ENCODE measurements at places on chromosomes 11 and 22. TPM values are rescaled to one million over a fixed set of nuclear protein-coding genes. Genes with fewer than 3 reads are reported as not detected.
A peak's percentile ranks its signal among the peaks of the same experiment; 100 is the strongest.

DNA sequence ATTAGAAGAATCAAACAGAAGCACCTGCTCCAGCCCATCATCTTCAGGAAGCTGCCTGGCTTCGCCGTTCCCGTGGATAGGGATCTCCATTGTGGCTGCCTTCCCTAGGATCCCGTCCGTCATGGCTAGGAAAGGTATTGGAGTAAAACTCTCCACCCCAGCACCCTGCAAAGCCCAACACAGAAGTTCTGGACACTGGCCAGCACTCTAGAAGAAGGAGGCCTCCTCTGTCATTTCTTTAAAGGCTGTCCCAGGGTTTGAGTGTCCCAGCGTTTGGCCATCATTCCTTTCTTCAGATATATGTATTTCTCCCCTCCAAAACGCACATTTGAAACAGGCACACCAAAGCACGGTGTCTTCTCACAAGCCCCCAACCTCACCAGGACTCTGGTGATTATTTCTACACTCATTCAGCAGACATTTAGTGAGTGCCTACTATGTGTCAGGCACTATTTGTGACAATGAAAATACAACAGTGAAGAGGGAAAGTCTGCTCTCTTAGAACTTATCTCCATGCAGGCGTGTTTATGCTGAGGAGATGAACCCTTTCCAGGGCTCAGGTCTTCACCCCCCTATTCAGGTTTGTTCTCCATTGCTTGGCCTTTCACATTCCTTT, 724 bp downstream of the ARFIP2 start:
- peaks cover 67% of the 10 kb centered on the region for H3K36me3 ChIP-seq
- no peaks in the 10 kb centered on the region for H3K27me3 ChIP-seq
- DNase-seq, result peak; percentile 65
- H3K4me1 ChIP-seq, result peaks cover 20% of the 10 kb centered on the region
- H3K4me3 ChIP-seq, result peak overlapping the region; percentile 94
- H3K27ac ChIP-seq, result peak overlapping the region; percentile 99

- H3K27me3 ChIP-seq, result peaks cover 21% of the 10 kb centered on the region
- no peak overlapping the region for H3K4me3 ChIP-seq
Measured at GRCh38 chr11:119509969-119510401, 87.0 kb upstream of the THY1 start.

DNA sequence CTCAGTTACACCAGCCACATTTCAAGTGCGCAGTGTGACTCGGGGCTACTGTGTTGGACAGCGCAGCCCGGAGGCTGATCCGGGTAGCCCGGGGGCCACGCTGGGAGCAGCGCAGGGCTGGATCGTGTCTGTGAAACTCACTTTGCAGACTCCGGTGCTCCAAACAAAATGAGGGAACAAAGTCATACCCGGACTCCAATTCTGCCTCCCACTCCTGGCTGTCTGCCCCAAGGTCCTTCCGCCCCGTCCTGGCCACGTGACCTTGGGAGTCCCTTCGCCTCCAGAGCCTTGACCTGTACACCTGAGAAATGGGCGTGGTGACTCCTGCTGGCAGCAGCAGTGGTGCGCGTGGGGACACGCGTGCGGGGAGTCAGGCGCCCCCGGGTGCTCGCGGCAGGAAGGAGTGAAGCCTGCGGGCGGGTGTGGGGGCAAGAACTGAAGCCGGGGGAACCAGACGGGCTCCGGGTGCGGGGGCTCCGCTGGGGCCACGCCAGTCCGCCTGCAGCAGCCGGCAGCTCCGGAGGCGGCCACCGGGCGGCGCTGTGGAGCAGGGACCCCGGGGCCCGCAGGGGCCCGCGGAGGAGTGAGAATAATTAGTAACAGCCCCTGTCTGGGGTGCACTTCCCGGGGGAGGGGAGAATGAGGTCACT, 42.4 kb downstream of the KCNJ4 start:
- H3K27me3 ChIP-seq, result peaks cover 3% of the 10 kb centered on the region
- no peaks in the 10 kb centered on the region for H3K36me3 ChIP-seq
- H3K4me3 ChIP-seq, result peak overlapping the region; percentile 19
- H3K27ac ChIP-seq, result no peak overlapping the region
- no peak for DNase-seq

GRCh38 chr11:90426442-90426841, 203.6 kb upstream of the CHORDC1 start:
- no peak for DNase-seq
- no peaks in the 10 kb centered on the region for H3K27me3 ChIP-seq
- H3K36me3 ChIP-seq, result no peaks in the 10 kb centered on the region
- no peaks in the 10 kb centered on the region for H3K4me1 ChIP-seq

DNA sequence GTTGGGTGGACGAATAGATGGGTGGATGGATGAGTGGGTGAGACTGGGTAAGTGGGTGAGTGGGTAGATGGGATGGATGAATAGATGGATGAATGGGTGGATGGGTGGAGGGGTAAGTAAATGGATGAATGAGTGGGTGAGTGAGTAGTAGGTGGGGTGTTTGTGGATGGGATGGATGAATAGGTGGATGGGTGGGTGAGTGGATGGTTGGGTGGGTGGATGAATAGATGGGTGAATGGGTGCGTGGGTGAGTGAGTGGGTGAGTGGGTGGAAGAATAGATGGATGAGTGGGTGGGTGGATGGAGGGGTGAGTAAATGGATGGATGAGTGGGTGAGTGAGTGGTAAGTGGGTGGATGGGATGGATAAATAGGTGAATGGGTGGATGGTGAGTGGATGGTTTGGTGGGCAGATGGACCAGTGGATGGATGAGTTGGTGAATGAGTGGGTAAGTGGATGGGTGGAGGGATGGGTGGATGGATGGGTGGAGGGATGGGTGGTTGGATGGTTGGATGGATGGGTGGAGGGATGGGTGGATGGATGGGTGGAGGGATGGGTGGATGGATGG, 12.6 kb downstream of the IGF2 start:
- H3K4me1 ChIP-seq, result peaks cover 8% of the 10 kb centered on the region
- no peak overlapping the region for H3K4me3 ChIP-seq
- DNase-seq, result no peak
- H3K36me3 ChIP-seq, result peaks cover 18% of the 10 kb centered on the region

DNA sequence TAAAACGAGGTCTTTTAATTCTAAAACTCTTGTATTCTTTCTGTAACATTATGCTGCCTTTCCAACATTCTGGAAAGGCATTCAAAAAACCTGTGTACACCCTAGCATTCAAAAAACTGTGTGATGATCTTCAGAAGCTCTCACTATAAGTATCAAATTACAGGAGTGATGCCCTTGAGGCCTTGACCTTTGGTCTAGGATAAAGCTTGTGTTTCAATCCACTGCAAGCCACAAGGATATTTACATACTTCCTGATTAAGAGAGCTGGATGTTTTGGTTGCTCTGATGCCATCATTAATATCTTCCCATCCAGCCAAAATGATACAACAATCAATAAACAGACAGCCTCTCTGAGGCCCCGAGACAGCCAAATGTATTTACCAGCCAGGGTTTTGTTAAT, 11.9 kb downstream of the CLPB start:
- DNase-seq, result no peak
- peaks cover 21% of the 10 kb centered on the region for H3K4me1 ChIP-seq
- no peak overlapping the region for H3K27ac ChIP-seq
- peaks cover 5% of the 10 kb centered on the region for H3K36me3 ChIP-seq

- H3K4me3 ChIP-seq, result no peak overlapping the region
- DNase-seq, result no peak
- H3K4me1 ChIP-seq, result peaks cover 4% of the 10 kb centered on the region
Measured at GRCh38 chr11:70731271-70732022, 333.1 kb downstream of the CTTN start.

Gene SERHL2
- polyA plus RNA-seq, result 4.1 TPM

DNA sequence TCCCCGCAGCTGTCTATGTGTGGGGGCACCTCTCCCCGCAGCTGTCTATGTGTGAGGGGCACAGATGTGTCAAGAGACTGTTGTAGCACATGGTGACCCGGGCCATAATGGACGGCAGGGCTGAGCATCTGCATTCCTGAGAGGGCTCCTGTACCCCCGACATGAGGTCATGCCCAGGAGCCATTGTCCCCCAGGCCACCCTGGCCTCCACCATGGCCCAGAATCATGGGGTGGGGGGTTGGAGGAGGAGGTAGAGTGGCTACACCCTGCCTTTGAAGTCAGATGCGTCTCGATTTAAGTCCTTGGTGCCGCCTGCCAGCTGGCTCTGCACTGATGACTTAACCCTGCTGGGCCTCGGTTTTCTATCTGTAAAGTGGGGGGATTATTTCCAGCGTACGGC, 49.1 kb downstream of the ARHGAP8 start:
- peaks cover 7% of the 10 kb centered on the region for H3K4me1 ChIP-seq
- no peak for DNase-seq
- peaks cover 18% of the 10 kb centered on the region for H3K27me3 ChIP-seq
- H3K36me3 ChIP-seq, result no peaks in the 10 kb centered on the region

Gene MYO18B
- 69.7 TPM for polyA plus RNA-seq

GRCh38 chr11:31641477-31642062, 132.0 kb downstream of the ELP4 start:
- H3K4me1 ChIP-seq, result no peaks in the 10 kb centered on the region
- DNase-seq, result peak; percentile 8

DNA sequence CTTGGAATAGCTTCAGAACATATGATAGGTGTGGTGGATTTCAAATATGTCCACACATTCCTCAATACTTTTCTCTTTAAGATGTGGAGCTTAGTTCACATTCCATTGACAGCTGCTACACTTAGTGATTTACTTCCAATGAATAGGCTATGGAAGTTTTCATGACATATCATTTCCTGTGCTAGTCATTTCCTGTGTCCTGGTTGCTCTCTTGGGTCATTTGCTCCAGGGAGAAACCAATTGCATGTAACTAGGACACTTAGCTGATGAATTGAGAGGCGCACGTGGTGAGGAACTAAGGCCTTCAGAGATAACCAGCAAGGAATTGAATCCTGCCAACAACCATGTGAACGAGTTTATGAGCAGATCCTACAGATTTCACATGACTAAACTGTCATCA, 120.9 kb downstream of the SLC17A6 start:
- no peak overlapping the region for H3K4me3 ChIP-seq
- DNase-seq, result no peak
- no peaks in the 10 kb centered on the region for H3K27me3 ChIP-seq

- peaks cover 49% of the 10 kb centered on the region for H3K4me1 ChIP-seq
- H3K36me3 ChIP-seq, result no peaks in the 10 kb centered on the region
- peaks cover 2% of the 10 kb centered on the region for H3K27me3 ChIP-seq
- H3K27ac ChIP-seq, result peak overlapping the region; percentile 13
Measured at GRCh38 chr11:75152651-75153427, 1.9 kb downstream of the SLCO2B1 start.

Gene STK33
- polyA plus RNA-seq, result 5.8 TPM
